ENCODE measurements at places on chromosomes 3 and 15. TPM values are rescaled to one million over a fixed set of nuclear protein-coding genes. Genes with fewer than 3 reads are reported as not detected.

Gene ILDR1
- 6.5 TPM for polyA plus RNA-seq

Gene LDHAL6B
- 0.20 TPM for polyA plus RNA-seq

Gene MAN2A2
- 13.7 TPM for polyA plus RNA-seq

Gene LRRC31
- polyA plus RNA-seq: not detected

Gene UBE2E2
- polyA plus RNA-seq: 59.9 TPM

Gene MAP3K13
- polyA plus RNA-seq: 51.3 TPM

Gene TMEM45A
- polyA plus RNA-seq: 0.22 TPM

Gene PDIA3
- 662 TPM for polyA plus RNA-seq

Gene MEX3B
- 0.07 TPM for polyA plus RNA-seq

Gene GAP43
- polyA plus RNA-seq: 0.14 TPM

Gene GOLGA6L4
- polyA plus RNA-seq: 0.23 TPM

Gene EXD1
- polyA plus RNA-seq: not detected

Gene HDGFL3
- polyA plus RNA-seq: 13.4 TPM

Gene ZBTB47
- 0.06 TPM for polyA plus RNA-seq

Gene IP6K1
- 21.7 TPM for polyA plus RNA-seq

Measured in GM12878 (cell line).